AG20443 (cell line): ENCODE measurements at places on chromosomes 12 and 14.
A peak's percentile ranks its signal among the peaks of the same experiment; 100 is the strongest.

DNA sequence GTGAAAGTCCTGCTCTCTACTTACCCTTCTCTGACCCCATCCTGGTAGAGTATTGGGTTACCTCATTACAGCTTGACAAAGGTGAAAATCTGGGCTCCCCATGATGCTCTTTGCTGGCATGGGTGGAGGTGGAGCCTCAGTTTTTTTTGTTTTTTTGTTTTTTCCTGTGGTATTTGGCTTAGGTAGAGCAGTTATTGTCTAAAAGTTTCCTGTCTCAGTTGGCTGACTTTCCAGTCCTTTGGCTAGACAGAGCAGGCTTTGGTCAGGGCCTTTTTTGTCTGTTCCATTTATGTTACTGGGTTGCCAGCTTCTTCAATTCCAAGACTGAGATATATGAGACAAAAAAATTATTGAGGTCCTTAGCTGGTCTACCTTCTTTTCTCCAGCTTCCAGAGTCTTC lies 163.4 kb downstream of the GALC start:
- DNase-seq = no peak

GRCh38 chr12:26268841-26269561 lies 73.6 kb downstream of the SSPN start:
- DNase-seq = no peak

GRCh38 chr12:122381021-122381420 lies 41.4 kb downstream of the CLIP1 start:
- no peak for DNase-seq

- no peak for DNase-seq
Measured at GRCh38 chr12:130158754-130159059, 3.6 kb upstream of the FZD10 start.

- DNase-seq = no peak
Measured at GRCh38 chr12:122850048-122850445, 14.8 kb downstream of the HIP1R start.

GRCh38 chr14:35519986-35520385 lies 14.0 kb upstream of the INSM2 start:
- no peak for DNase-seq

- DNase-seq = no peak
Measured at GRCh38 chr12:133234971-133235370, 706 bp downstream of the ANHX start.

DNA sequence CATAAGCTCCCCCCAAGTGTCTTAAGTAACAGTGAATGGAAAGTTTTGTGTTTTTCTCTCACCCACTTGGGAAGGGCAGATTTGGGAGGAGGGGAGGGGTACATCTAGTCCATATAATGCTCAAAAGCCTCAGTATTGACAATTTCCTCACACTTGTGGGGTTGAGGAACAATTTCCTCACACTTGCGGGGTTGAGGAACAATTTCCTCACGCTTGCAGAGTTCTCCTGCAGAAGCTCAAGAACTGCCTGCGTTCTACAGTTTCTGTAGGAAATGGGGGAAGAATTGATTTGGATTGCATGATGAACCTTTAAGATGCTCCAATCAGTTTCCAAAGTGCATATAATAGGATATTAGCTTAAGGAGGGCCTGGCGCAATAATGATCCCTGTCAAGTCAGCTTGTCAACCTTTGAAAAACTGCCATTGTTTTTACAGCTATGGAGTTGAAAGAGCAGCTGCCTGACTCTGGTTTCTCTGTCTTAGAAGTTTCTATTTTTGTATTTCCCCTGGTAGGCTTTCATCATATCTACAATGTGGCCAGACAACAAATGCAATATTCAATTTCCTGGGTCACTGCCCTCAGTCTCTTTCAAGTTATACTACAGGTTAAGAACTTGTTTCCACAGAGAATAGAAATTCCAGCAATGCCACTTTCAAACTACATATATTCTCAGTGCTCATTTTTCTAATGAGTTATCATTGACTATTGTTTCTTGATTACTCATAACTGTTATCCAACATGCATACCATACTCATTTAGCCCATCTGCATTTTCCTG lies 66.5 kb downstream of the PLEKHG7 start:
- DNase-seq = no peak

DNA sequence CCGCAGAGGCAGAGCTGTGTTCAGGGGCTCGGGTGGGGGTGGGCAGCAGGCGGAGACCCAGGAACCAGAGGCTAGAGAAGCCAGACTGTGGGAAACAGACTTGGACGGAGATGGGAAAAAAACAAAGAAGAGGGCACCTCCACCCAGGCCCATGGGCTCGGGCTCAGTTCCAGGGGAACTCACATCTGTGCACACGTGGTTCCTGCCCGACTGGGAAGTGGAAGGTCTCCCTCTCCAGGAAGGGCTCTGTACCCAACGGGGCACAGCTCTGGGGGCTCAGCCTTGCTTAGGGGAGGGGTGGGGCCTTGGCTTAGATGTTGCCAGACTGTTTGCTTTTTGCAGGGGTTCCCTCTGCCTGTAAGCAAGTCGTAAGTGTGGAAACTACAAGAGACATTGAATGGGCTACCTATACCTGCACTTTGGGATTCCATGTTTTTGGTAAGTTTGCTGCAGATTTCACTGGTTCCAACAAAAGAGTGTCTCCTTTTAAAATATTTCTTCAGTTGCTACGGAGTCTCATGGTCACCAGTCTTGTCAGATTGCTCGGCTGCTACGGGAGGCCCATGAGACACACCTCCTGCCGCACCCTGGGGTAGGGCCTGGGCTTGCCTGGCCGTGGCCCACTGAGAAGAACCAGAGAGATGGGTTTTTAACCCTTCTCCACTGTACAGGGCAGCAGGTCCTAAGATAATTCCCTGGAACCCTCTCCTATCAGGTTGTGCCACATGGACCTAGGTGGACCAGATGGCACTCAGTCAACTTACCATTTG lies 127.6 kb upstream of the EVL start:
- no peak for DNase-seq

DNA sequence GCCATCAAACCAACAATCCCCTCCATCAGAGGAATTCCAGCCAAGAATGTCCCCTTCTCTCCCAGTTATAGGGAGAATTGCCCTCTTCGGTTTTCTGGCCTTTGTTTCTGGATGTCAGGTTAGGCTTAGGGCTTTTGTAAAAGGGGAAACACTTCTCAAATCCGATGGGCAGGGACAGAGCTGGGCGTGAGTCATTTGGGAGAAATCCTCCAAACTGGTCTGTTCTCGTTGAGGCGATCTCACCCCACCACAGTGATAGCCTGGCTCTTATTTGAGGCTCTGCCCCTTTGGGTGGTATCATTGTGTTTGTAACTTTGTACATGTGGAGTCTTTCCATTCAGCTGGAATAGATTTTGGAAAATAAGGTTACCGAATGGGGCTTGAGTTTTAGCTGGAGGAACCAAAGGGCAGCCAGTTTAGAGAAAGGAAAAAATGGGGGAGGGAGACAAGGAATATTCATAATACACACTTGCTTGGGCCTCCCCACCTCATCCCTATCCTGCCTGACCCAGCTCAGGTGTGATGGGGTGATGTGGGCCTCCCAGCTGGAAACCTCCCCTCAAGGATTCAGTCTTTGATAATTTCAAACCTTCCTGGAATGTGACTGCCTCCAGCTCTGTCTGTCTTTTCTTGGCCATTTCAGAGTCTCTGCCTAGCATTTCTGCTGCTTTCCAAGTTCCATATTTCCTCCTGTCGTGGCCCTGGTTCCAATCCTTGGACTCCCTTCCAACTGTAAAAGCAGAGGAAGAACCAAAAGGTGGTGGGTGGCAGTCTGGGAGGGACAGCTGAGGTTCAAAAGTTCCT lies 7.5 kb downstream of the HOXC4 start:
- peak; percentile 68 for DNase-seq

DNA sequence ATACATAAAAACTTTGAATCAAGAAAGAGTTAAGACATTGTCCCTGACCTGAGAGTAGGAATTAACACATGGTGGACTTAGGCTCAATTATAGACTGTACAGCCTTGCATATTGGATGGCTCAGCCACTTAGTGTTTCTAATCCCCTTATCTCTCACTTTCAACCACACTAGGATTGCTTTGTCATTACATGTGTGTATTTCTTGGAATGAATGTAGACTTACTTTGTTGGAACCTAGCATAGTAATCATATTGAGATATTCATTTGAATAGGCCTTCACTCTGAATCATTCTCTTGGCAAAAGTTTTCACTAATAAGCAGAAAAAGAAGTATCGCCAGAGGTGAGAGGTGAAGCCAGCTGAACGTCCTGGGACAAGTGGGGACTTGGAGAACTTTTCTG lies 1973.9 kb upstream of the FLRT2 start:
- DNase-seq = no peak

DNA sequence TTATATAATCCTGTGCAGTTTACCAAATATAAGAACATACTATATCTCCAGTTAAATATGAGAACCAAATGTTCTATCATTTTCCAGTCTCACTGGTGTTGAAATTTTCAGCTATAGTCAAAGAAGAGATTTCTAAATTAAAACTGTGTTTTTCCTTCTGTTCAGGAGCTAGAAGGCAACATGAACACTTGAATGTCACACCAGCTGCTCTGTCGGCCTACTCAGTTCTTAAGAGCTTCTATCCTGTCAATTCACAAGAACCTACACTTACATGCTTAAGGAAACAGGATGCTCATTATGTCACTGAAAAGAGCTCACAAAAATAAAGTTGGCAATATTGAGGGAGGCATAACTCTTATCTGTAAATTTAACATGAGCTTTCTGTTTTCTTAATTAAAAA lies 43.1 kb downstream of the ATP2B1 start:
- no peak for DNase-seq

DNA sequence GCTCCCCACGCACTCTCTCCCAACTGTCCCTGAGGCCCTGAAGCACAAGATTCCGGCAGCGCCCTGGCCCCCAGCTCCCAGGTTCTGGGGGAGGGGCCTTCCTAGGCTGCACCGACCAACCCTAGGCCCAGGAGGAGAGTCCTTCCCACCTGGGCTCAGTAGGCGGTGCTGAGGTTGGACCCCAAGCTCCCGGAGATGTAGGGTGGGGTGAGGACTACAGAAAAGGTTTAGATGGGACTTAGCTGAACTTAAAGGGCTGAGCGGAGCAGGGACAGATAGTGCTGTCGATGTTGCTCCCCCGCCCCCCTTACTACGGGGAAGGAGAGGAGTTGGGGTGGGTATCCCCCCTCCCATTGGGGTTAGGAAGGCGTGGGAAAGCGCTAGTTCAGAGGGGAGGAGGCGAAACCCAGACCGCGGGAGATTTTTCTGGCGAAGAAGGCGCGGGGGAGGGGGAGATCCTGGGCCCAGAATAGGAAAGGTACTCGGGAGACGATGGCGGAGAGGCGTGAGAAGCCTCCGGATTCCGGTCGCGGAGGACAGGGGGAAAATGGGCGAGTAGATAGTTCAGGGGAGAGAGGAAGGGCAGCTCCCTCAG lies 4.2 kb upstream of the BAZ2A start:
- DNase-seq = no peak
